Myometrial cell (primary cell): ENCODE measurements at places on chromosomes 3 and 15. TPM values are rescaled to one million over a fixed set of nuclear protein-coding genes. Genes with fewer than 3 reads are reported as not detected.

AGTR1 gene
- total RNA-seq: not detected in 2 replicates

CYP11A1 gene
- total RNA-seq: 0.53 and 3.2 TPM in 2 replicates

GALK2 gene
- total RNA-seq: 49.4 and 57.4 TPM in 2 replicates

MYO5C gene
- not detected in 2 replicates for total RNA-seq

DLL4 gene
- under 0.01 and 0.58 TPM in 2 replicates for total RNA-seq

HESX1 gene
- total RNA-seq: not detected in 2 replicates

ACAP2 gene
- 36.3 and 36.9 TPM in 2 replicates for total RNA-seq

MUSTN1 gene
- not detected in 2 replicates for total RNA-seq

RAD18 gene
- total RNA-seq: 6.1 and 7.4 TPM in 2 replicates

CYB561D2 gene
- total RNA-seq: 29.6 and 41.5 TPM in 2 replicates

DNAH12 gene
- not detected in 2 replicates for total RNA-seq

RAB11A gene
- total RNA-seq: 233 and 255 TPM in 2 replicates

WDR93 gene
- 1.2 TPM in 1 of 2 replicates, not detected in the other for total RNA-seq

GP9 gene
- not detected in 2 replicates for total RNA-seq

CELF6 gene
- not detected in 2 replicates for total RNA-seq

TMC3 gene
- not detected in 2 replicates for total RNA-seq

ABHD17C gene
- 0.58 and 8.7 TPM in 2 replicates for total RNA-seq

NDN gene
- 26.2 and 34.0 TPM in 2 replicates for total RNA-seq

LEKR1 gene
- 0.18 and 0.58 TPM in 2 replicates for total RNA-seq

ZNF502 gene
- 0.86 and 2.1 TPM in 2 replicates for total RNA-seq

TMIE gene
- total RNA-seq: not detected in 2 replicates

SLC22A14 gene
- not detected in 2 replicates for total RNA-seq

CDHR4 gene
- not detected in 2 replicates for total RNA-seq

SI gene
- not detected in 2 replicates for total RNA-seq

ZNF80 gene
- not detected in 2 replicates for total RNA-seq

OXTR gene
- total RNA-seq: 70.9 and 77.4 TPM in 2 replicates

PLA2G4E gene
- total RNA-seq: not detected in 2 replicates

SLC51A gene
- total RNA-seq: not detected in 2 replicates

SLC6A1 gene
- total RNA-seq: not detected in 2 replicates

ITGA11 gene
- total RNA-seq: 0.86 TPM in 1 of 2 replicates, not detected in the other

CXCR6 gene
- not detected in 2 replicates for total RNA-seq

GRK7 gene
- under 0.01 TPM in 1 of 2 replicates, not detected in the other for total RNA-seq

A4GNT gene
- not detected in 2 replicates for total RNA-seq

CTXN2 gene
- not detected in 2 replicates for total RNA-seq

CD200 gene
- 8.7 and 8.9 TPM in 2 replicates for total RNA-seq

GOLGA6D gene
- not detected in 2 replicates for total RNA-seq

CLDN18 gene
- total RNA-seq: not detected in 2 replicates

TTLL13 gene
- not detected in 2 replicates for total RNA-seq

ZMAT3 gene
- total RNA-seq: 16.4 and 19.3 TPM in 2 replicates

TNNC1 gene
- total RNA-seq: not detected in 2 replicates

SPATA12 gene
- not detected in 2 replicates for total RNA-seq

CORO2B gene
- 28.3 and 32.6 TPM in 2 replicates for total RNA-seq

ERC2 gene
- total RNA-seq: not detected in 2 replicates

SPESP1 gene
- total RNA-seq: 0.53 and 0.58 TPM in 2 replicates

MAP1A gene
- 30.6 and 36.9 TPM in 2 replicates for total RNA-seq

C3orf20 gene
- total RNA-seq: not detected in 2 replicates

PARP15 gene
- total RNA-seq: not detected in 2 replicates

DPPA2 gene
- total RNA-seq: not detected in 2 replicates

WDR53 gene
- total RNA-seq: 3.2 and 8.3 TPM in 2 replicates
